ENCODE measurements at places on chromosomes 12 and 14.

GRCh38 chr14:101721111-101721510 lies 40.4 kb upstream of the PPP2R5C start:
- DNase-seq: no peak

GRCh38 chr12:75665216-75665615 lies 153.8 kb upstream of the KRR1 start:
- DNase-seq: no peak

DNA sequence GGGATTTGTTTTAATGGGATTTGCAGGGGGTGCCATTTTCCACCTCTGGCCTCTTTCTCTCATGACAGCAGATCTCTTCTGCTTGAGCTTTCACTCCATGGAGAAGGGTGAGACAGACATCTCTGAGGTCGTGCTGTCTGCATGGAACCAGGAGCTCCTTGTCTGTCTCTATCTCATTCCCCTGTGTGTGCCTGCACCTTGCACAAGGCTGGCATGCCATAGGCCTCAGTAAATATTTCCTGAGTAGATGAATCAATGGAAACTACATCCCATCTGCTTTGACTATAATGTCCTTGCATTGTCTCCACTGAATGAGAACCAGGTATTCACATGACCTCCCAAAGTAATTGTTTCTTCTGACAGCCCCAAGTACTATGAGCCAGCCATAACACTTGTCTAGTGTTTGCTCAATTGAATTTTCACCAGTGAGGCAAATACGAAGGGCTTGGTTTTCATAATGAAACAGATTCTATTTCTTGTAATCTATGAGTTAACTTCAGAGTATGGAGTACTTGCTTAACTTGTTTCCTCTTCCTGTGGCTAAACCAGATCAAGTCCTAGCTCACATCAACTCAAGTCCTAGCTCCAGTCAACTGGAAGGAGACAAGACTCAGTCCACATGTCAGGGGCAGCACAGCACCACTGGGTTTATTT lies 32.3 kb downstream of the KCNK13 start:
- no peak for DNase-seq

GRCh38 chr12:20798554-20798953 lies 12.0 kb upstream of the SLCO1B3 start:
- no peak for DNase-seq

- no peak for DNase-seq
Measured at GRCh38 chr12:6962285-6963015, 8.0 kb downstream of the PHB2 start.
